ENCODE measurements at places on chromosomes 16 and 17. TPM values are rescaled to one million over a fixed set of nuclear protein-coding genes. Genes with fewer than 3 reads are reported as not detected.
A peak's percentile ranks its signal among the peaks of the same experiment; 100 is the strongest.

- H3K27me3 ChIP-seq, result no peaks in the 10 kb centered on the region
- no peak for DNase-seq
- H3K4me3 ChIP-seq, result no peak overlapping the region
- peak overlapping the region; percentile 42 for H3K27ac ChIP-seq
- peaks cover 15% of the 10 kb centered on the region for H3K36me3 ChIP-seq
Observed at GRCh38 chr17:38908676-38909181, 16.7 kb upstream of the LASP1NB start.

GRCh38 chr16:87384162-87384874 lies 742 bp upstream of the FBXO31 start:
- H3K27ac ChIP-seq, result peak overlapping the region; percentile 93
- H3K4me3 ChIP-seq, result peak overlapping the region; percentile 88
- peaks cover 10% of the 10 kb centered on the region for H3K36me3 ChIP-seq
- DNase-seq, result no peak
- H3K4me1 ChIP-seq, result peaks cover 66% of the 10 kb centered on the region

DNA sequence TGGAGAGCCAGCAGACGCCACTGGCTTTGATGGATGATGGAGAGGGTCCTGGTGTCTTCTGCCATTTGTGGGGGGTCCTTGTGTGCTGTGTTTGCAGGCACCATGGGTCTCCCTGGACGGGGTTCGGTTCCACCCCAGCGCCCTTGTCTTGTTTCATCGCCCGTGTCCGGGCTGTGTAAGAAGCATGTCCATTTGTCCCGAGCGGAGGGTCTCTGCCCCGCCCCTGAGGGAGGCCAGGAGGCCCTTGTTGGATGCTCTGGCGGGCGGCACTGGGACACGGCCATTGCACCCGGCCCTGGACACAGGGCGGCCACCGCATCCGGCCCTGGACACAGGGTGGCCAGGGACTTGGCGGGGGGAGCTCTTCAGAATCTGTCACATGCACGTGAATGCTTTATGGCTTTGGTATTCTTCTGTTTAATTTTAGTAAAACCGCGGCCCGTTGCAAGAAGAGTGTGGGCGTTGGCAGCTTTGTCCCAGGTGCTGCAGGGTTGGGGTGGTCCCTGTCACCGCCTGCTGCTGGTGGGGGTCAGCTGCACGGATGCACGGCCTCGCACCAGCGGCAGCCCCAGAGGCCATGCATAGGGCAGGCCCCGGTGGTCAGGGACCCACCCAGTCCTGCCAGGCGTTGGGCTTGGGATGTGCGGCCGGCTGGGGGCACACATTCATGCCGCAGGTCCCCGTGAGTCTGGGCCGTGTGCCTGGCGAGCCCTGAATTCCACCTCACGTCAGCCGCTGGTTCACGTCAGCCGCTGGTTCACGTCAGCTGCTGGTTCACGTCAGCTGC lies 21.0 kb upstream of the ZNF750 start:
- no peaks in the 10 kb centered on the region for H3K27me3 ChIP-seq
- DNase-seq, result no peak
- H3K36me3 ChIP-seq, result peaks cover 2% of the 10 kb centered on the region

DNA sequence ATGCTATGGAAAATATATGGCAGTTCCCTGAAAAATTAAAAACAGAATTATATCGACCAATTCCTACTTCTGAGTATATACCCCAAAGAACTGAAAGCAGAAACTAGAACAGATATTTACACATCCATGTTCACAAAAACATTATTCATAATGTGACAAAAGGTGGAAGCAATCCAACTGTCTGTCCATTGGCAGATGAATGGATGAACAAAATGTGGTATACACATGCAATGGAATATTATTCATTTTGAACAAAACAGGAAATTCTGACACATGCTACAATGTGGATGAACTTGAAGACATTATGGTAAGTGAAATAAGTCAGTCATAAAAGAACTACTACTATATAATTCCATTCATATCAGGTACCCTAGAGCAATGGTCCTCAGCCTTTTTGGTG lies 263.5 kb upstream of the AXIN2 start:
- peaks cover 2% of the 10 kb centered on the region for H3K27me3 ChIP-seq
- no peak for DNase-seq
- H3K36me3 ChIP-seq, result no peaks in the 10 kb centered on the region
- H3K27ac ChIP-seq, result no peak overlapping the region
- H3K4me1 ChIP-seq, result no peaks in the 10 kb centered on the region
- H3K4me3 ChIP-seq, result no peak overlapping the region

- H3K4me3 ChIP-seq, result no peak overlapping the region
- H3K27ac ChIP-seq, result no peak overlapping the region
- DNase-seq, result no peak
- peaks cover 61% of the 10 kb centered on the region for H3K36me3 ChIP-seq
Observed at GRCh38 chr17:2082003-2082781, 27.3 kb downstream of the HIC1 start.

GRCh38 chr17:7083592-7083991 lies 3.5 kb upstream of the CLEC10A start:
- peaks cover 31% of the 10 kb centered on the region for H3K4me1 ChIP-seq
- H3K27ac ChIP-seq, result no peak overlapping the region
- no peak overlapping the region for H3K4me3 ChIP-seq
- peaks cover 6% of the 10 kb centered on the region for H3K27me3 ChIP-seq
- H3K36me3 ChIP-seq, result no peaks in the 10 kb centered on the region

- H3K36me3 ChIP-seq, result no peaks in the 10 kb centered on the region
- peaks cover 2% of the 10 kb centered on the region for H3K27me3 ChIP-seq
- H3K27ac ChIP-seq, result no peak overlapping the region
- DNase-seq, result no peak
Observed at GRCh38 chr17:41537990-41538389, 9.9 kb upstream of the KRT19 start.

- DNase-seq, result no peak
- H3K27ac ChIP-seq, result no peak overlapping the region
- no peaks in the 10 kb centered on the region for H3K27me3 ChIP-seq
- no peak overlapping the region for H3K4me3 ChIP-seq
Observed at GRCh38 chr16:65657556-65657955, 535.7 kb upstream of the CDH11 start.

DNA sequence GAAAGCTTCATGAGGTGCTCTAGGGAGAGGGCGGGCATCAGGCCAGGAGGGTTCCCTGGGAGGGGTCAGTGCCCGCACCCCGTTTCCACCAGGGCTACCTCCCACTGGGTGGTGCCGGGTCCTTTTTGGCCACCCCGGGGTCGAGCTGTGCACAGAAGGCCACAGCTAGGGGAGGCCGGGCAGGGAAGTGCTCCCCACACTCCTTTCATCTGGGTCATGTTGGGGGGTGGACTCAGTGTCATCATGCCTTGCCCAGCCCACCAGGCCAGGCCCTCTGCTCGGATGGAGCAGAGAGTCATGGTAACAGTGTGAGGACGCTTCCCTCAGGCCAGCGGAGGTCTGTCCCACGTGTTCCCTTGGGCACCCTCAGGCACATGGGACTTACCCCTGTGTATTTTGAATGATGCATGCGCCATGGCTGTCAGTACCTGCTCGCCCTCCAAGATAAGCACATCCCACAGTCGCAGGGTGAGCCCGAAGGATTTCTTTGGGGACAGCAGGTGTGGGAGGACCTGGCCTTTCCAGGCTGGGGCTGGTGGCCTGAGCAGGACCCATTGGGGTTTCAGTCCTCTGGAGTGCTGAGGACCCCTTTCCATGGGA lies 46.4 kb downstream of the TNFRSF13B start:
- H3K27me3 ChIP-seq, result no peaks in the 10 kb centered on the region
- no peaks in the 10 kb centered on the region for H3K4me1 ChIP-seq
- H3K36me3 ChIP-seq, result no peaks in the 10 kb centered on the region
- peak; percentile 1 for DNase-seq
- H3K27ac ChIP-seq, result no peak overlapping the region

- H3K4me1 ChIP-seq, result no peaks in the 10 kb centered on the region
- no peaks in the 10 kb centered on the region for H3K36me3 ChIP-seq
- no peak overlapping the region for H3K4me3 ChIP-seq
- no peak overlapping the region for H3K27ac ChIP-seq
- DNase-seq, result no peak
- peaks cover 36% of the 10 kb centered on the region for H3K27me3 ChIP-seq
Observed at GRCh38 chr16:85138825-85139627, 26.8 kb upstream of the CIBAR2 start.

DNA sequence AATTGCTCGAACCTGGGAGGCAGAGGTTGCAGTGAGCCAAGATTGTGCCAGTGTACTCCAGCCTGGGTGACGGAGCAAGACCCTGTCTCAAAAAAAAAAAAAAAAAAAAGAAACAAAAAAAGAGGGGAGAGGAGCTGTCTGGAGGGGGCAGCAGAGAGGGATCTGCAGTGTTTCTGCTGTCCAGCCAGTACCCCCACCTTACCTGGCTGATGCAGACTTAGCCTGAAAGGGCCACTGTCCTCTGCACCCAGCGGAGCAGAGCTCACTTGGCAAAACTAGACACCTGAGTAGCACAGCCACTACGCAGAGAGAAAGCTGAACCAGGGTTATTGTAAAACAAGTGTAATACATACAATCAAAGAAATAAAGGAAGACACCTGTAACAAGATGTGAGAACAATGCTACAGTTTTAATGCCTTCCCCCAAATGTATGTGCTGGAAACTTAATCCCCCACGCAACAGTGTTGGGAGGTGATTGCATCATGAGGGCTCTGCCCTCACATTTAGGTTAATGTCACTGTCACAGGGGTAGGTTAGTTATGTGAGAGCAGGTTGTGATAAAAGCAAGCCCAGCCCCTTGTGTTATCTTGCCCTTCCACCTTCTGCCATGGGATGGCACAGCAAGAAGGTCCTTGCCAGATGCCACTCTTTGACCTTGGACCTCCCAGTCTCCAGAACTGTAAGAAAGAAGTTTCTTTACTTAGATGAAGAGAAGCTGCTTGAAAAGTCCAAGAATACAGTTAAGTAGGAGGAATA lies 211.2 kb downstream of the RPTOR start:
- H3K36me3 ChIP-seq, result peaks cover 27% of the 10 kb centered on the region
- H3K4me1 ChIP-seq, result peaks cover 37% of the 10 kb centered on the region
- H3K27ac ChIP-seq, result no peak overlapping the region
- no peak overlapping the region for H3K4me3 ChIP-seq
- no peak for DNase-seq

GRCh38 chr16:17362946-17363345 lies 107.8 kb downstream of the XYLT1 start:
- H3K4me3 ChIP-seq, result no peak overlapping the region
- DNase-seq, result no peak
- no peaks in the 10 kb centered on the region for H3K36me3 ChIP-seq
- peaks cover 95% of the 10 kb centered on the region for H3K4me1 ChIP-seq
- H3K27me3 ChIP-seq, result no peaks in the 10 kb centered on the region
- peak overlapping the region; percentile 83 for H3K27ac ChIP-seq

DNA sequence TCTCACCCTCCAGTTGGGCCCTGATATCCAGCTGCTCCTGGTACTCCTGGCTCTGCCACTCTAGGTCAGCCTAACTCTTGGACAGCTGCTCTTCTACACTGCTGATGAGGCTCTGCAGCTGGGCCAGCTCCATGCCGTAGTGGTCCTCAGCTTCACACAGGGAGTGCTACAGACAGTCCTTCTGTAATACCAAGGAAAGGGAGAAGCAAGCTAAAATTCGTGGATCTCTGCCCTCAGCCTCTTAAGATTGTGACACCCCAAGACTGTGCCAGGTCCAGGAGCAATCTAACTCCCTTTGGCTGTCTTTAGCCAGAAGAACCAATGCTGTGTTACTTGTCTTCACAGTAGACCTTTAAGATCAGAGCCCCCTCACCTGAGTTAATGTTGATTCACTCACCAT lies 7.7 kb upstream of the KRT38 start:
- no peak for DNase-seq
- no peaks in the 10 kb centered on the region for H3K4me1 ChIP-seq
- no peaks in the 10 kb centered on the region for H3K36me3 ChIP-seq

DNA sequence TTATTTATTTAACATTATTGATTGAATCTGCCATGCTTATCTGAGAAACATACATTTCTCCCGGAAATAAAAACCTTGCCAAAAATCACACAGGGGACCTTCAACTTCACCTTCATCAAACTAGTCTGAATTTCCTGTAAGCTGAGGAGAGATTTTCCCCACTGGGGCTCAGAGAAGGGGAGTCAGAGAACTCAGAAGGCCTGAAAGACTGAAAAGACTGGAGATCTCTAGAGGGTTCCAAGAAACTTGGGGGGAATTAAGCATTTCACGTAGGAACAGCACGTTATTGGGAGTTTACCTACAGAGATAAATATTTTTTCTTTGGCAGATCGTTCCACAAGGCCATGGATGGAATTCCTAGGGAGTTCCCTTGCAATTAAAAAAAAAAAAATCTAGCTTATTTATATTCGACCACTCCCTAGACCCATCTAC lies 528 bp upstream of the NOL11 start:
- peaks cover 5% of the 10 kb centered on the region for H3K27me3 ChIP-seq
- peaks cover 22% of the 10 kb centered on the region for H3K4me1 ChIP-seq
- H3K4me3 ChIP-seq, result peak overlapping the region; percentile 94
- no peak for DNase-seq

DNA sequence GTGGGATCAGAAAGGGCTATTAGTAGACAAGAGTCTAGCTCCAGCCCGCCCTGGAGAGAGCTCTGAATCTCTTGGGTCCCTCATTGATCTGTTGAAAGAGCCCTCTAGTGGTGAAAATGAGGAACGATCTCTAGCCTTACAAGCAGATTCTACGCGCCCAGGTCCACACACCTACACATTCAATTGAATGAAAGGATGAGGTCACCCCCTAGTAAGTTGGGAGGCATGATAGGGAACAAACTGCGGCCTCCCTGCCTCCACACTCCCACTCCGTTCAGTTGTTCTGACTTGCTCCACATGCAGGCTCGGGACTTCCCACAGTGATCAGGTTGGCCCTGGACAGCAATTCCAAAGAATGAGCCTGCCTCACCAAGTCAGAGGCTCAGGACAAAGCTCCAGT lies 2.9 kb upstream of the CACNG3 start:
- no peak overlapping the region for H3K4me3 ChIP-seq
- peak; percentile 49 for DNase-seq
- peaks cover 10% of the 10 kb centered on the region for H3K4me1 ChIP-seq
- no peaks in the 10 kb centered on the region for H3K36me3 ChIP-seq

DNA sequence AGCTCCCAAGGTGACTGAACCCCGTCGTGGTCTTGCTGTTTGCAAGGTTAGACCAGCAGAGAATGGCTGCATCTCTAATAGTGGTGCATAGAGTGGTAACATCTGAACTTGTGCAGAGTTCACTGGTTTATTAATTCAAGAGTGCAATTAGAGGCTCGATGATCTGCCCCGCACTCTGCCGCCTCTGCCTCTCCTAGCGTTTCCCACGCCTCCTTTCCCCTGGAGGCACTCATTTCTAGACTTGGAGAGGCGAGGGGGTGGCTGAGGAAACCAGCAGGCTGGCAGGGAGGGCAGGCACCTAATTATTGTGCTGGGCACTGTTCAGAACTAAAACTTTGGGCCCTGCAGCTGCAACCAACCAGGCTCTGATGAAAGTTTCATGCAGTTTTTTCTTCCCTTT lies 363.5 kb upstream of the EEF2KMT start:
- no peak overlapping the region for H3K4me3 ChIP-seq
- H3K4me1 ChIP-seq, result no peaks in the 10 kb centered on the region
- DNase-seq, result no peak
- H3K36me3 ChIP-seq, result no peaks in the 10 kb centered on the region

The ABI3 gene
- 19.7 TPM for total RNA-seq

The HIRIP3 gene
- 40.5 TPM for total RNA-seq

The NUPR1 gene
- total RNA-seq, result not detected

The HOXB3 gene
- total RNA-seq, result 2.6 TPM

The KRTAP2-1 gene
- not detected for total RNA-seq

The TEX14 gene
- 0.17 TPM for total RNA-seq

The MT1M gene
- not detected for total RNA-seq

The PRSS27 gene
- total RNA-seq, result 1.6 TPM

The ATP2C2 gene
- not detected for total RNA-seq

The OR3A3 gene
- not detected for total RNA-seq
